ENCODE measurements at places on chromosomes 16 and 17.

- no peak for DNase-seq
Observed at GRCh38 chr17:29625037-29625750, 2.5 kb upstream of the CORO6 start.

GRCh38 chr17:33201283-33201682 lies 91.8 kb downstream of the ASIC2 start:
- DNase-seq, result no peak

DNA sequence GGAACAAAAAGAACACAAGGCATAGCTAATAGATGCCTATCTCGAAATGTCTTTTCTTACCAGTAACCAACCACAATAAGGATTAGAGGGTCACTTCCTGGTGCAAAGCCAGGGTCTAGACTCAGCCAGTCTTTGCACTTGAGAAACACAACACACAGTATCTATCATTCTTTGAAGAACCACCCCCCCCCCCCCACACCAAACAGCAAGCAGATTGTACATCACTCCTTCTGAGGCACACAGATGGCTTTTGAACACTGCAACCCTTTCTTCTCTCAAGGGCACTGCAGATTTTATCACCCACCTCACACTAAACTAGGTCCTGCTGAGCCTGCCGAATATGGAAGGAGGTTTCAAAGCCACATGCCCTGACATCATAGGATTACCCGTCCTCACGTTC lies 145.6 kb downstream of the AATF start:
- no peak for DNase-seq

- DNase-seq, result no peak
Observed at GRCh38 chr17:42456223-42457106, 2.2 kb upstream of the ATP6V0A1 start.

DNA sequence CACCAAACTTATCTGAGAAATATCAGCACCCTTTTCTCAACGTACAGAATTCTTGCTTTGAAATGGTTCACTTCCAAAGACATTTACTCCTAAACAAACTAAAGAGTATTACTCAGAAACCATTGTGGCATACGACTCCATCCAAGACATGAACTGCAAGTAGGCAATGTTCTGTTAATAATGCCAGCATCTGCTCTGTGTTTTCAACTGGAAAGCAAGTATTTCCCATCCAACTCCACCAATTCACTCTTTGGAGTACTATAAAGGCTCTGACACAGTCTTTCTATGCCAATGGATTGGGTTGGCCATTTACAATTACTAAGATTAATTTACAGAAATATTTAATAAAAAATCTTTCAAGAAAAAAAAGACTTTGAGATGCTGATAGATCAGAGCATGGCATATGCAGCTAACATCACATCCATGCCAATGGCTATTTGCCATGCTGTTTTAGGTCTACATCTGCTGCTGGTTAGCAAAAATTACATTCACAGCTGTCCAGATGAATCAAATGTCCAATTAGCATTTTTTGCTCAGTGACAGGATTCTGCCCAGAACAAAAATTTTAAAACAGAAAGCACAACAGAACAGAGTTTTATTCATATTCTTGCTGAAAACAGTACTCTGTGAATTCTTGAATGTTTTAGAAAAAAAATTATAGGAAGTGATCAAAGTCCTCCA lies 65.9 kb upstream of the HLF start:
- no peak for DNase-seq

DNA sequence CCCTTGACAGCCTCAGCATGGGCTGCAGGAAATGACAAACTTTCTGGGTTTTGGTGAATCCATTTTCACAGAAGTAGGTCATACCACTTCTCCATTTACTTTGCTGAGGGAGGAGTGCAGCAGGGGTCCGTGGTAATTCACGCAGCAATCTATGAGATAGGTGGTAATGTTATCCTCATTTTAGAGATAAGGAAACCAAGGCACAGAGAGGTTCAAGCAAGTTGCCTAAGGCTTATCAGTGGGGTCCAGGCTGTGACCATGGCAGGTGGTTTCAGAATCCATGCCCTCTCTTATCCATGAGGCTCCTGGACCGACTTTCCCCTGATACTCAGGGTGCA lies 12.6 kb downstream of the TBX4 start:
- no peak for DNase-seq

GRCh38 chr16:307691-308312 lies 24.8 kb downstream of the PDIA2 start:
- no peak for DNase-seq

GRCh38 chr16:86975445-86975844 lies 341.7 kb downstream of the C16orf95 start:
- no peak for DNase-seq

GRCh38 chr16:86515777-86516622 lies 5.7 kb downstream of the FOXF1 start:
- DNase-seq, result no peak

DNA sequence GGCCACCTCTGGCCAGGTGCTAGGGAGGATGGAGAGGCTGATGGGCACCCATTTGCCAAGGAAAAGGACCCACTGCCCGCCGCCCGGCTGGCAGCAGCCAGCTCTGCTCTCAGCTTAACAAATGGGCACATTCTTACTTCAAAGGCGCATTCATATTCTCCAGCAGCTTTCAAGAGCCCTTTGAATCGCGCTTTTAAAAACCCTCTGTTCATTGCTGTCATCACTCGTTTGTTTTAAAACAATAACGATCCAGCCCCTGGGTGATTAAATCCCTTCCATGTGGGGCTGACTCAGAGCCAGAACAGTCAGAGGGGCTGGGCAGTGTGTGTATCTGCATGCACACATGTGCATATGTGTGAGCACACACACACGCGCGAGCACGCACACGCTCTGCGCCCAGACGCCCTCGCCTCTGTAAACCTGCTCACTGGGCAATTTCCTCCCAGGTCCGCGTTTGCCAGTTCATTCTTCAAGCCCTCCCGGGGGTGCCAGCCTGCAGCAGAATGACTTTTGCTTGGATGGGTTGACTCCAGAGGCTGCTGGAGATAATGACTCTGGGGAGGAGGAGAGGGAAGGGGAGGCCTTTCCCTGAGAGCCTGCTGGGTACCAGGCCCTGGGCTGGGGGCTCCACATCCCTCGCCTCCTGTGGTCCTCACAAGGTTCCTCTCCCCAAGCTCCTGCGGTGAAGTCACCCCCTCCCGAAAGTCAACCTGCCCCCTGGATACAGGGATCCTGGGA lies 133.1 kb downstream of the SDK2 start:
- DNase-seq, result no peak

DNA sequence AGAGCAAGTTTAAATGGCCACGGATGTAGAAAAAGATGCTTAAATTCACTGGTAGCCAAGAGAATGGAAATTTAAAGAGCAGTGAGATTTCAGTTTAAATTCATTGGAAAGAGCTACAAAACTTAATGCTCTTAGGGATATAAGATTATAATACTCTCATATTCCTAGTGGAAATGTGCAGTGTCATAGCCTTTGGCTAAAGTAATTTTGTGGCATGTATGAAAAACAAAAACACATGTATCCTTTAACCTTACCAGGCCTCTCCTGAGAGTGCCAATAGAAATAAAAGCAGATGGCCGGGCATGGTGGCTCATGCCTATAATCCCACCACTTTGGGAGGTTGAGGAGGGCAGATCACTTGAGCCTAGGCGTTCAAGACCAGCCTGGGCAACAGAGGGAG lies 289.2 kb downstream of the PHKB start:
- no peak for DNase-seq

GRCh38 chr17:13475574-13476223 lies 126.0 kb downstream of the HS3ST3A1 start:
- no peak for DNase-seq

DNA sequence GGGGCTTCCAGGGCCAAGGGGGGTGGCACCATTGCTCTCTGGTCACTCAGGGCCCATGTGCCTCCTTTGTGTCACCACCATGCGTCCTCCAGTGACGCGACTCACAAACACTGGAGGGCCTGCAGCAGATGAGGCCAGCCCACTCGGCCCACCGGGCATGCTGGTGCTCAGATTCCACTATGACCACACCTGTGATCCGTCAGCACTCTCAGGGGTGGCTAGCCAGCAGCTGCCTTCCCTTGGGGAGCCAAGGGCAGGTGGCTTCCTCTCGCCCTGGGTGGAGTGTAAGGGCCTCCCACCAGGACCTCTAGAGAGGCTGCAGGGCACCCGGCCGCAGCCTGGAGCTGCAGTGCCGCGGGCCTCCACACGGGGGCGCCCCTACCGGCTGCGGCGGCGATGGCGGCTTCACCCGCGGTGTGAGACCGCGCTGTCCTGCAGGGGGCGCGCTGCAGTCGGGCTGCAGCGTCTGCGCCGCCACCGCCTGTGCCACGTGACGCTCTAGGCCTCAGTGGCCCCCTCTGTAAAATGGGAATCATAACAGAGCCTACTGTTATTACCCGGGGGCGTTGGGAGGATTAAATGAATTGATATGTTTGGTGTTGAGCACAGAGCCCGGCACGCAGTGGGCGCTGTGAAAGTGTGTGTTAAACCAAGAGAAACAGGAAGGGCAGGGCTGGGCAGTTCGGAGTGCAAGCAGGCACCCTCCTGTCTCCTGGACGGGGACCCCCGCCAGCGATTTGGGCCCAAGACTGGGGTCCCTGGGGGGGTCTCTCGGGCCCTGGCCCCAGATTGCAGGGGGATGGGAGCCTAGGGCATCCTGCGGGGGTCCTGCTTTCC lies 192.4 kb upstream of the GSE1 start:
- peak; percentile 91 for DNase-seq

- no peak for DNase-seq
Observed at GRCh38 chr17:2393954-2394749, 6.7 kb downstream of the MNT start.

- no peak for DNase-seq
Observed at GRCh38 chr16:66337463-66338188, 28.9 kb upstream of the CDH5 start.

DNA sequence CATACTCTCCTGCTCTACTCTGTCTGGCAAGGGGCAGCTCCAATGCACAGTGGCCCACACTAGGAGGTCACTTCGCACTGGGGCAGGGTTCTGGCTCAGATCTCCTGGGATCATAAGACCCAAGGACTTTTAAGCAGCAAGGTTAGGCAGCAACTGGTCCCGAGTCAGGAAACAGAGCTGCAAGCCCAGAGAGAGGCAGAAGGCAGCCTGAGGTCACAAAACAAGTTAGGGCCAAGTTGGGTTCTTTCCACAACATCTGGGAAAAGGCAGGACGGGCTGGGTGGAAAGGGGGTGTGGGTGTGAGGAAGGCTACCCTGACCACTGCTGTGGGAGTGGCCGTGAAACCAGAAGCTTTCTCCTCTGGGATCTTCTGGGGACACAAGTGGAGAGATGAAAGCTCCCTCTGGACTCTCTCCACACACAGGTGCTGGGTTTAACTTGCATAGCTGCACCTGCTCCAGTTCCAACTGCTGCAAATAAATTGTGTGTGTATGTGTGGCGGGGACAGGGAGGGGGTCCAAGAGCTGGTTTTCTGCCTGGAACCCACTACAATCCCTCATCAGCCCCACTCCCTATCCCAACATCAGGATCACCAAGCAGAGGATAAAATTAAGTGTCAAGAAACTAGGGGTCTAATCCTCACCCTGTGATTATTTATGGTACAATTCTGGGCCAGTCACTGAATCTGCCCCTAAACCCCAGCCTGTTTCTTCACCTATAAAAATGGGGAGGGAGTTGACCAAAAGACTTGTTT lies 8.0 kb upstream of the TSPOAP1 start:
- DNase-seq, result peak; percentile 41

DNA sequence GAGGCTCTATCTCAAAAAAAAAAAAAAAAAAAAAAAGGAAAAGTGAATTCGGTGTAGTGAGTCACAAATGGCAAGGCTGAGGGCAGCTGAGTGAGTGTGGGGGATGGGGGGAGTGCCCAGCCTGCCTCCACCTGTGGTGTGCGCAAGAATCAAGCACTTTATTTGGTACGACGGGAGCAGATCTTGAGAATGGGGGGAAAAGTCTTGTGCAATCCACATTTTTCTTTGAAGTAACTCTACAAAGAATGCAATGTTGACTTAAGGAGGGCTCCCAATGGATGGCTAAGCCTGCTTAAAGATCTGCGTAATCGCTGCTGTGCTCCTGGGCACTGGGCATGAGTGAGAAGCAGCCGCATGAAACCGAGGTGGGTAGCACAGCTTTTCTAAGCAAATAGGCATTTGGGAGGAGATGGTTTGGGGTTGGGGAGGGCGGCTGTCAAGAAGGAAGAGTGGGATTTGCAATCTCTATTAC lies 28.2 kb downstream of the ATP2C2 start:
- no peak for DNase-seq

- no peak for DNase-seq
Observed at GRCh38 chr16:66135421-66135831, 231.1 kb upstream of the CDH5 start.

GRCh38 chr17:47162013-47162622 lies 27.0 kb downstream of the CDC27 start:
- DNase-seq, result no peak

- DNase-seq, result no peak
Observed at GRCh38 chr16:3317315-3317999, 12.2 kb downstream of the ZNF75A start.

GRCh38 chr17:39143552-39144093 lies 7.8 kb downstream of the PLXDC1 start:
- DNase-seq, result no peak

- no peak for DNase-seq
Observed at GRCh38 chr17:51463353-51463752, 203.0 kb downstream of the UTP18 start.

- DNase-seq, result no peak
Observed at GRCh38 chr17:5683241-5683640, 98.9 kb upstream of the NLRP1 start.

DNA sequence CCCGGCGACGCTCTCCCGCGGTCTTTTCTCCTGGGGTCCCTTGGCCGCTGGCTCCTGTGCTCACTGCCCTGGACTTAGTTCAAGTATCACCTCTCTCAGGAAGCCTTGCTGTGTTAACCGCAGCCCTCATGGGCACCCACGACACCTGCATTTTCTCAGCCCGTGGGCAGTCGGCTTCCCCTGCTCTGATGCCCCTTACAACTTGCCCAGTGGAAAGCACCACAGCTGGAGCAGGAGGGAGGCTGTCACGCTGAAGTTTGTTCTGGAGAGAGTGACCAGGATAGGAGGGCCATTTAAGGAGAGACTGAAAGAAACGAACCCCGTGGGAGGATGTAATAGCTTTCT lies 395 bp downstream of the STXBP4 start:
- no peak for DNase-seq

DNA sequence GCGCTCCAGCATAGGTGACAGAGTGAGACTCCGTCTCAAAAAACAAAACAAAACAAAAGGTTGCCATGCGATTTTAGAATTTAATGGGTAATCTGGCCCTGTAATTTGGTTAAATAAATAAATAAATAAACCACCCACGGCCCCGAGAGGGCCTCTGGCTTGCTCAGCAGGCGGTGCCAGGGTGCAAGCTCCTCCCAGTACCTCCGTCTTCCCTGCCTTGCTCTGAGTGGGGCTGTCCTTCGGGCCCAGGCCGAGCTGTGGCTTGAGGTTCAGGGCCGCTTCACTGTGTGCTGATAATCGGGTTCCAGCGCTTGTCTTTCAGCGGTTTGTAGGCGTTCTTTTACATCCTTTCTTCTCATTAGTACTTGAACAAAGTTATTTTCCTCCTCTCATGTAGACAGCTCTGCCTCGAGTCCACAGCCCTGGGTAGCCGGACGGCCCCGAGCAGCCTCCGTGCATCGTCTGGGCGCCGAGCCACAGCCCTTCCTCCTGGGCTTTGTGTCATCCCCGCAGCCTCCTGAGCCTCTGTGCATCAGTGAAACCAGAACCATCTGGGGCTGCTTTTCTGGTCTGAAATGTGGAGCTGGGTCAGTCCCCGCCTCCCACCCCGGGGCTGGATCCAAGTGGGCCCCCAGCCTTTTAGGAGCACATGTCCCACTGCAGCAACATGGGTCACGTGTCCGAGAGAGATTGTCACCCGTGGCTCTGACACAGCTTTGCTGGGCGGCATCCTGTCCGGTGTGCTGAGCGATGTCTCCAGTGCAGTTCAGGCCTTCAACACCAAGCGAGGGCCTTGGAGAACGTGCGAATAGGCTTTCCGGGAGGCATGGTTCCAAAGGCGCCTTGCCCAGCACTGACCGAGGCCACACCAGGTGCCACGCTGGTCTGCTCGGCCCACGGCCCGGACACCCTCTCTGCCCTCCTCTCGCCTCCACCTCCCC lies 157.4 kb upstream of the CHMP6 start:
- DNase-seq, result no peak

Measured in activated CD4-positive, CD25-positive, alpha-beta regulatory T cell treated with anti-CD3 and anti-CD28 coated beads, Interleukin-2, amount 50 U/mL, for 72 hours (primary cell).